ENCODE measurements at places on chromosomes 7 and 10.
A peak's percentile ranks its signal among the peaks of the same experiment; 100 is the strongest.

GRCh38 chr7:143245123-143245522, 18.1 kb upstream of the GSTK1 start:
- no peak for DNase-seq

DNA sequence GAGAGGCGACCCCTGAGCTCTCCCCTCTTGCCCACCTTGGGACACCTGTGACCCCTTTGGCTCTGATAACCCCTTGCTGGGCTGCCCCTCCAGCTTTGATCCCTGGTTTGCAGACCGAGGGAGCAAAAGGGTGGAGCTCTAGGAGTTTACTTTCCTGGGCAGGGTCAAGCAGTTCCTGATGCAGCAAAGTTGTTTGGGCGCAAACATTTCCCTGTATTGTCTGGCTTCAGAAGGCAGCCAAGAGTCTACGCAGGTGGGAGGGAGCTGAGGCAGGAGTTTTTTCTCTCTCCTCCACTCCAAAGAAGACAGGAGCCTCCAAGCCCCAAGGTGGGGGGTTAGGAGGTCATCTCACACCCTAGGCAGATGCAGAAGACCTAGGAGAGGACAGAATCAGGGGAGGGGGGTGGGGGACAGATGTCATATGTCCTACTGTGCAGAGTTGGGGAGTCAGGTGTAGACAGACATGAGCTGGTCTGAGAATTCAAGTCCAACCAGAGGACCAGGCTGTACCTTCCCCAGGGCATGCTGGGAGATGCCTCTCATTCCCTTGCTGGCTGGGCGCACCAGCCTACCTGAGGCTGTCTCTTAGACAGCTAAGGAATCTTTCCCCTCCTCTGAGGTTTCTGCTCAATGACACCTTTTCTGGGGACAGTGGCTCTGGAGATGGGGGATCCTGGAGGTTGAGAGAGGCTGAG, 20.5 kb downstream of the TMEM270 start:
- no peak for DNase-seq

GRCh38 chr7:95469848-95470247, 15.9 kb upstream of the ASB4 start:
- DNase-seq = no peak

GRCh38 chr10:75980419-75981002, 549.1 kb downstream of the LRMDA start:
- DNase-seq = no peak

- DNase-seq = no peak
Measured at GRCh38 chr7:52270301-52270700, 765.1 kb upstream of the POM121L12 start.

DNA sequence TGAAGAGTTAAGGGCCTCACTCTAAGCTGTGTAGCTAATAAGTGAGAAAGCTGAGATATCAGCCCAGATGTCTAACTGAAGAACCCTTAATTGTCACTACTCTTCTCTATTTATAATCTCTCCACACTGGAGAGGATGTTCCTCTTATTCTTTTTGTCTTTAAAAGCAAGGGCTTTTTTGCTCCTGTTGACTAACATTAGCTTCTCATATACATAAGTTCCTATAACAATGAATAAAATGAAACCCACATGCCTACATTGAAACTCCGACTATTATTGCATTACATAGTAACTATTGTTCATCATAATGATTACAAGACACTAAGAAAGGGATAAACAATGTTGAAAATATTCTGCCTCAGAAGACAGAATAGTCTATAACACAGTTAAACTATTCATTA, 67.1 kb downstream of the GNAT3 start:
- DNase-seq = no peak

GRCh38 chr7:105653441-105654005, 72.2 kb upstream of the EFCAB10 start:
- DNase-seq = no peak

DNA sequence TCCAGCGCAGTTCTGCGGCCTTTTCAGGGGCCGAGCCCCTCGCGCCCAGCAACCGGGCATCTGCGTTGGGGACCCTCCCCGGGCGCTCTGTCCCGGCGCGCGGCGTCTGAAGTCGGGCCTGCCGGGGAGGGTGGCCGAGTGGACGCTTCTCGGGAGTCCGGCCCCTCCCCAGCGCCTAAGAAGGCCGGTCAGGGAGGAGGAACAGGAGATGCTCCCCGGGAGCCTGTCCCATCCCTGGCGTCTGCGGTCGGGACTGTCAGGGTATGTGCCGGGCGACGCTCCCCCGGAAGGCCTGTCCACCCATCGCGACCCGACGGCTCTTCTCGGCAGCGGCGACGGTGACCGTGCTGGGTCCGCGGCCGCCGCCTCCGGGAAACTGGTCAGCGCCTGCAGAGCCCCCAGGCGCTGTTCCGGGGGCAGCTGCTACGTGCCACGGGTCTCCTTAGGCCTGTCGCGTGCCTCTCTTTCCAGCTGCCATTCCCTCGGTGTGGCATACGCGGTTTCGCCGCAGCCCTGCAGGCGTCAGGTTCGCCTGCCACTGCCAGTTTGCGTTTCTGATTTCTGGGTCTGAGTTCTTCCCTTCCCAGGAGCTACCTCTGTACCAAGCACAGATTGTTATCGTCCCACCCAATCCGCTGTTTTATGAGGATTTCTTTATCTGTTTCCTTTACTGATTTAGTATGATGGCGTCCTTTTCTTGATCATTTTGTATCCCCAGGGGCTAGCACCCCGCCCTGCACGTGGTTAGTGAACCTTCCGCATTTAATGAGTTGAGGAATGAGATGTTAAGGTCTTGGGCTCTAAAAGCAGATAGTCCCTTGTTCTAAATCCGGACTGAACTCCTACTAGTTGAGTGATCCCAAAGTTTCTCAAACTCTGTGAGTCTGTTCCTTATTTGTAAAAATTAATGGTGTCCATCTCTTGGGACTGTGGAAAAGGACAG, 782 bp downstream of the IFIT5 start:
- peak; percentile 18 for DNase-seq

GRCh38 chr7:110685899-110686298, 405.0 kb upstream of the LRRN3 start:
- DNase-seq = no peak

- DNase-seq = no peak
Measured at GRCh38 chr7:74063223-74063641, 20.4 kb upstream of the LIMK1 start.

DNA sequence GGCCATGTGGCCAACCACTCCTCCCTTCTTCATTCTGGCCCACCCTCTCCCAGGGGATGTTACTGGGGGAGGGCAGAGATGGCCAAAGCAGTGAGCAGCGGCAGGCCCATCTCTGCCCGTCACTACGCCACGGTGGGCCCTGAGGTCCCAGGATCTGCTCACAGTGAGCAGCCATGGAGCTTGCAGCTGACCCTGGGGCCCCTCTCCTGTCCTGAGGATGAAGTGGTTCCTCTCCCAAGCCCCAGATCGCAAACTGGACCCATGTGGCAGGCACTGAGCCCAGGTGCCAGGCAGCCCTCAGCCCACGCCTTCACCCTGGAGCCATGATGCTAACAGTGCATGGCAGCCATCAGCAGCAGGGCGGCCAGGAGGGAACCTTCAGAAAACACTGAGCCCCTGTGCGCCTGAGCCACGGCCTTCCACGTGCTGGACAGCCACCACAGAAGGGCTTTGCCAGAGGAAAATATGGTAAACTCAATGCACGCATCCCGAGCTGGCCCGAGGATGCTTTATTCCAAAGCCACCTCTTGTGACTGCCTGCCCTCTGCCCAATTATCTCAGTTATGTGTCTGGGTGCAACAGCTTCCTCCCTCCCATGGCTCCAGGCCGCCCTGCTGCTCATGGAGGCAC, 485.7 kb downstream of the PTPRN2 start:
- DNase-seq = no peak

GRCh38 chr7:26618898-26619297, 245.5 kb downstream of the SKAP2 start:
- DNase-seq = no peak

DNA sequence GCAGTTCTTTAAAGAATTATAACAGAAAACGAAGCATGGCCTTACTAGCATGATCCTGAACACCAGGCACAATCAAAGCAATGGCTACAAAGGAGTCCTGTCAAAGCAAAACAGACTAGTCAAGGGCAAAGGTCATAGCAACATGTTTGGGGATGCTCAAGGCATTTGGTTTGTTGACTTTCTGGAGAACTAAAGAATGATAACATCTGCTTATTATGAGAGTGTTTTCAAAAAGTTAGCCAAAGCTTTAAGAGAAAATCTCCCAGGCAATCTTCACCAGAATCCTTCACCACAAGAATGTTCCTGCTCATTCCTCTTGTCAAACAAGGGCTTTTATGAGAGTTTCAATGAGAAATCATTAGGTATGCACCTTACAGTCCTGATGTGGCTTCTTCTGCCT, 95.1 kb upstream of the CPXM2 start:
- no peak for DNase-seq

- no peak for DNase-seq
Measured at GRCh38 chr10:102967123-102967522, 49.0 kb downstream of the CNNM2 start.

DNA sequence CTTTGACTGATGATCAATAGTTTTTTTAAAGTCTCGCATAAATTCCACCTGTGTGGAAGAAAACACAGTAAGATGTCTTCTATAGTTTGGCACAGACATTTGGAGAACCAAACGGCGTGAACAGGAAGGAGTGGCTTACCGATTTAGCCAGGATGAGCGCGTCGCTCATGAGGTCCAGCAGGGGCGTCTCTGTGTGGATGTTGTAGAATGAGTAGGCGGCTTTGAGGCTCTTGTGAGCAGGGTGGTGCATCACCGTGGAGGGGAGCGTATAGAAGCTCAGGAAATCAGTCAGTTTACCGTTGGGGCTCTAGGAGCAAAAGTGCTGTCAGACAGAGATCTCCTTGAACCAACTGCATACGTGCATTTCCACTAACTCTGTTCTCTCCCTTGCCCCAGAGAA, 15.5 kb downstream of the RPP38 start:
- no peak for DNase-seq

DNA sequence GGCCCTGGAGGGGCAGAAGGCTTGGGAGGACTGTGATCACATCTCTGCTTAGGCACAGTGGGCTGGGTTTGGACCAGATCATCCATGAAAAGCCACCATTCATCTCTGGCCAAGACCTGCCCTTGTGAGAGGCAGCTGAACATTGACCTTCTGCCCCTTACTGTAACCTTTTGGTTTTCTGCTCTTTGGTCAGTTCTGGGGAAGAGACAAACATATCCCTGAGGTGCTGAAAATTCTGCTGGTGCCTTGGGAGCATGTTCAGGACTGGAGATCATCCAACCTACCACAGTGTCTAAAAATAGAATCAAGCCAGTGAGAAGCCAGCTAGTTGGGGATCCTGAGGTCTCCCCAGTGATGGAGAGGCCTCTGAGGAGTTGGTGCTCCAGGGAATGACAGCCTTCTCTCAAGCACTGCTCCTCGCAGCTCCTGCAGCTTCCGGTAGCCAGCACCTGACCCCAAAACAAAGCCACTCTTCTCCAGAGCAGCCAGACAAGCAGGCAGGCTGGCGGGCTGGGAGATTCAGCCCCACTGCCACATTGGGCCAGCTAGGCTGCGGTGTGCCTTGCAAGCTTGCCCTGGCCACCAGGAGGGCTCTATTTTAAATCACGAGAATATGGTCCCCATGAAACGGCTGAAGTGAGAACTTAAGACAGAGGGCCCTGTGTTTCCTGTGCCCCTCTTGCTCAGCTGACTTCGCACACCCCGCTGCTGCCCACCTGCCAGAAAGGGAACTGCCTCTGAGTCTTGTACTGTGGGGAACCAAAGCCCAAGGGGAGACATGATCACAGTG, 37.8 kb upstream of the UBE2H start:
- DNase-seq = no peak

- no peak for DNase-seq
Measured at GRCh38 chr10:46548498-46549090, 7.9 kb downstream of the GPRIN2 start.

DNA sequence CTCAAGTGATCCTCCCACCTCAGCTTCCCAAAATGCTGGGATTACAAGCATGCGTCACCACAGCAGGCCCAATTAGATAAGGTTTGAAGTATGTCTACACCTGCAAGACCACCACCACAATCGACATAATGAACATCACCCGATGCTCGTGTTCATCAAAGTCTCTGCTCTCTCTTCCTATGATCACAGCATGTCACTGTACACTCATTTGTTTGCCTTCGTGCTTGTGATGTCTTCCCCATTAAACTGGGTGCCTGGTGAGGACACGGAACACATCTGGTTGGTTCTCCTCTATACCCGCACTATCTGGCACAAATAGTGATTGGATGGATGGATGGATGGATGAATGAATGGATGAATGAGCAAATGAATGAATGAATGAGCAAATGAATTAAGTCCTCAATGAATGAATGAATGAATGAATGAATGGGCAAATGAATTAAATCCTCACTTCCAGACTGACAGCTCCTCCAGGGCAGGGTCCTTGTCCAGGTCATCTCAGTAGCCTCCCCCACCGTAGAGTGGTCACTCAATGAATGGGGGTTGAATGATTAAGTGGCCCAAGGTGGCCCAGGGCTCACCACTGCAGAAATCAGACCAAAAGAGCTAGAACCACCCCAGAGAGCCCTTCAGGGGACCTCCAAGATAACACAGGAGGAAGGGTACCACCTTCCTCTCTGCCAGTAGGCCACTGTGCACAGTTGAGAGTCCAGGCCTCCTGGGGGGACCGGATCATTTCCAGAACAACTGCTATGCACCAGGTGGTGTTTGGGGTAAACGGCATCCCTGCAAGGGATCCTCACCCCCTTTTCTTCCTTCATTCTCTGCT, 101.9 kb upstream of the TNRC18 start:
- peak; percentile 40 for DNase-seq

- DNase-seq = no peak
Measured at GRCh38 chr7:20280475-20281351, 50.0 kb upstream of the ITGB8 start.

Measured in stimulated activated CD4-positive, alpha-beta T cell treated with anti-CD3 and anti-CD28 coated beads, Interleukin-2, amount 100 ng/mL, for 48 hours (primary cell).